NCI-H1092 (cell line): ENCODE measurements at places on chromosomes 1 and 21.

DNA sequence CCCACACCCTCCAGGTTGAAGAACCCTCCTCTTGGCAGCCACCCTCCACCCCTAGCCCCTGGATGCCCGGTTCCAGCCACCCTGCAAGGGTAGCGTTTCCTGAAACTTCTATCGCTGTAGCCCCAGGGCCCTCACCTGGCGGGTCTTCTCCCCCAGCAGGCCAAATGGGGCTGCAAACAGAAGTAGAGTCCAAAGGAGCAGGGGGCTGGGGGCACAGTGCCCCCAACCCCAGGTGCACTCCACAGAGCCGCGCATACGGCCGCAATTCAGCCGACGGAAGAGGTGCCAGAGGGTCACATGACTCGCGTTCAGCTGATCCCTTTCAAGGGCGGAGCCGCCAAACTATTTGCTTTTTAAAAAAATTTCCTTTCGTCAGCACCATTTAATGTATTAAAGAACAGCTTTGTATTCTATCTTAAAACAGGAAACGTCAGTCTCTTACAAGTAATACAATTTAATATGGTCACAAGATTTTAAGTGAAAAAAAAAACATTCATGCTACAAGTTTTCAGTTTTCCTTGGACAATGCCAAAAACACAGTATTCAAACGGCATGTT, at the start of gene GLMP:
GLMP (minus strand) TSS at position 289 of the 557 bp plus-strand sequence; CDS start at position 255, 34 bp downstream.
- DNase-seq: peak; percentile 16

DNA sequence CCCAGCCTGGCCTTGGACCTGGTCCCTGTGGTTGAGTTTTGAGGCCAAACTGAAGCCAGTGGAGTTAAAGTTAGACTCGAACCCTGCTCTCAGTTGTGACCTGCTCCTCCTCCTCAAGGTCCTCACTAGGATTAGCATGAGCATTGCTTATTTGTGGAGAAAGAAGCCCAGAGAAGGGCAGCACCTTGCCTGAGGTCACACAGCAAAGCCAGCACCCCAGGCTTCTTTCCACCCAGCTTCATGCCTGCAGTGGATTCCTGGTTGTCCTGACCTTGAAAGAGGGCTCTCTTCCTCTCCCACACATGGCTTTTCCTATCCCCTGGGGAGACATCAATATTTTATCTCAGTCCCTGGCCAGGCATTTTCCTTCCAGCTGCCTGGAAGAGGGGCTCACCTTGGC, 2.8 kb downstream of the LDLRAP1 start:
- no peak for DNase-seq

- no peak for DNase-seq
These were observed 50.5 kb downstream of the CASZ1 start for GRCh38 chr1:10745886-10746455.

DNA sequence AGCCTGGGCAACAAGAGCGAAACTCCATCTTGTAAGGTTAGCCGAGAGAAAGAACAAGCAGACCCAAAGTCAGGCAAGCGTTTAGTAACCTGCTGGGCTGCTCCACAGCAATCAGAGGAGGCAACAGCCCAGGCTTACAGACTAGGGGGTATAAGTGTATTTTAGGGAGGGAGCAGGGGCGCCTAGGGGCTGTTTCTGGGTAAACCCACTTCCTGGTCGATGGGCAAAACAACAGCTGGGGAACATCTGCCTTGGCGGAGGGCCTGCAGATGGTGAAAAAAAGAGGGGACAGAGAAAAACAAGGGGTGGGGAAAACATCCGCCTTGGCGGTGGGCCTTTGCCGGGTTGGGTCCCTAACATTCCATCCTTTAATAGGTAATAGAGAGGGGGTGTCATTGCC, 5.2 kb downstream of the TAS1R1 start:
- DNase-seq: no peak

- DNase-seq: no peak
These were observed 582 bp downstream of the SLC37A1 start for GRCh38 chr21:42513985-42514882.

DNA sequence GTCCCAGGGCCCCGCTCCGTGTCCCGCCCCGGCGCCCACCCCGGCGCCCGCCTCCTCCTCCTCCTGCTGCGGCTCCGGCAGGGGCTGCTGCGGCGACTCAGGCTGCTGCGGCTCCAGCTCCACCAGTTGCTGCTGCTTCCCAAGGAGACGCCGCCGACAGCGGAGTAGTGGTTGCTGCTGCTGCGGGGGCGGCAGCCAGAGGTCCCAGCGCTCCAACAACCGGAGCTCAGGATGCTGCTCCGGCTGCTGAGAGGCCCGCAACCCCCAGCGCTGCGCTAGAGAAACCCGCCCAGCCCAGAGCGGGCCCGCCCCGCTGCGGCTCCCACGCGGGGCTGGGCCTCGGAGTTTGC, 1.1 kb downstream of the CRCT1 start:
- no peak for DNase-seq

- DNase-seq: no peak
These were observed 187.8 kb downstream of the ETS2 start for GRCh38 chr21:38993561-38993960.

- no peak for DNase-seq
These were observed 86.5 kb downstream of the MAN1C1 start for GRCh38 chr1:25703041-25703440.

GRCh38 chr1:21663951-21664805, 5.0 kb downstream of the RAP1GAP start:
- DNase-seq: no peak

GRCh38 chr1:36100376-36100775, 11.7 kb downstream of the ADPRS start:
- DNase-seq: no peak

DNA sequence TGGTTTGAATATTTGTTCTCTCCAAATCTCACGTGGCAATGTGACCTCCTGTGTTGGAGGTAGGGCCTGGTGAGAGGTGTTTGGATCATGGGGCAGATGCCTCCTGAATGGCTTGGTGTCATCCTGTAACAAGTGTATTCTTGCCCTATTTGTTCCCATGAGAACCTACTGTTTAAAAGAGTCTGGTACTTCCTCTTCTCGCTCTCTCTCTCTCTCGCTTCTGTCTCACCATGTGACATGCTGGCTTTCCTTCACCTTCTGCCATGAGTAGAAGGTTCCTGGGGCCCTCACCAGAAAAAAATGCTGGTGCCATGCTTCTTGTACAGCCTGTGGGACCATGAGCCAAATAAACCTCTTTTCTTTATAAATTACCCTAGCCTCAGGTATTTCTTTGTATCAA, 8.4 kb upstream of the PAXBP1 start:
- DNase-seq: no peak

DNA sequence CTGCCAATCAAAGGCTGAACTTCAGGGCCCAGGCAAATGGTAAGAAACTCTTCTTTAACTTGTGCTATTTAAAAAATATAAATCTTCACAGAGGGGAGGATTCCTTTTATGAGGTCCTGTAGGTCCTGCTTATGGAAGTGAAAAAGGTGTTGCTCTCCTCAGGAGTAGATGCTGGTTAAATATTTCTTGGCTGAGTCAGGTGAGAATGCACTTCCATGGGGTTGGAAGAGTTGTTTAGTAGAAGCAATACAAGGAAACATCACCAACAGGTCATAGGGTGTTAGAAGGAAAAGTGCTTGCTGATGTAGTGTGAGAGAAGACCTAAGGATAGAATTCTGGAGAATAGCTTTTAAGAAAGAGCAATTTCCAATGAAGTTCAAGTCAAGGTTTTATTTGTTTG, 42.2 kb upstream of the ATP1A1 start:
- no peak for DNase-seq

- DNase-seq: no peak
These were observed 19.0 kb downstream of the IGSF21 start for GRCh38 chr1:18126616-18127015.

DNA sequence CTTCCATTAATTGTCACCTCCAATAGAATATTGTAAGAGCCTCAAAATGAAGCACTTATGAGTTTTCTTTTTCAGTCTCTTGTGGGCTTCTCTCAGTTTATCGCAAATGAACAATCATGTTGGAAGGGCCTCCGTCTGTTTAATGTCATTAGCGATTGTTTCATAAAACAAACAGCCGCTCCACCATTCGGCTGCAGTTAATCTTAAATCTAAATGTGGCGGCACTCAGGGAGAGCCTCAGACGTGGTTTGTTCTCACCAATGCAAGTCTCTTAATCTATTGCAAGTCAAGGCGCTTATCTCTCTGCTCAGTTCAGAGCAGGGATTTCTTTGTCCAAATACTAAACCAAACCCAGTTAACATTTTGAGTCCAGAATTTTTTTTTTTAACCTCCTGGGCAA, 34.9 kb upstream of the ESRRG start:
- no peak for DNase-seq

DNA sequence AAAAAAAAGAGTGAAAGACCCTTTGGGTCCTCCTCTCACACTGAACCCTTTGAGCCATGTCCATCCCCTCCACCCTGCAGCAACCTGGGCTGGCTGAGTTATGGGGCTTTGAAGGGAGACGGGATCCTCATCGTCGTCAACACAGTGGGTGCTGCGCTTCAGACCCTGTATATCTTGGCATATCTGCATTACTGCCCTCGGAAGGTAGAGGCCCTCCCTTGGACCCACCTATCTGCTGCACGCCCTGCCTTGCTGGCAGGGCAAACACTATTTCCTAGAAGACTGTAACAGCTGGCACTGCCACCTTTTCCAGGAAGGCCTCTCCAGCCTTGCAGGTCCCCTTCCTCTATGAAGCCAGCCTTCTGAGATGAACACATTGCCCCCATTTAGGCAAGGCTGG, 1.1 kb downstream of the SLC50A1 start:
- DNase-seq: no peak

DNA sequence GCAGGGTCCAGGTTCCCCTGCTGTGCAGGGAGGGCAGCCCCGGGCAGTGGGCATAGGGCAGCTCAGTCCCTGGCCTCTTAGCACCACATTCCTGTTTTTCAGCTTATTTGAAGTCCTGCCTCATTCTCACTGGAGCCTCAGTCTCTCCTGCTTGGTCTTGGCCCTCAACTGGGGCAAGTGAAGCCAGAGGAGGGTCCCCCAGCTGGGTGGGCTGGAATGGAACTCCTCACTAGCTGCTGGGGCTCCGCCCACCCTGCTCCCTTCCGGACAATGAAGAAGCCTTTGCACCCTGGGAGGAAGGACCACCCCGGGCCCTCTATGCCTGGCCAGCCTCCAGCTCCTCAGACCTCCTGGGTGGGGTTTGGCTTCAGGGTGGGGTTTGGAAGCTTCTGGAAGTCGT, 32.8 kb upstream of the LHX4 start:
- DNase-seq: no peak

DNA sequence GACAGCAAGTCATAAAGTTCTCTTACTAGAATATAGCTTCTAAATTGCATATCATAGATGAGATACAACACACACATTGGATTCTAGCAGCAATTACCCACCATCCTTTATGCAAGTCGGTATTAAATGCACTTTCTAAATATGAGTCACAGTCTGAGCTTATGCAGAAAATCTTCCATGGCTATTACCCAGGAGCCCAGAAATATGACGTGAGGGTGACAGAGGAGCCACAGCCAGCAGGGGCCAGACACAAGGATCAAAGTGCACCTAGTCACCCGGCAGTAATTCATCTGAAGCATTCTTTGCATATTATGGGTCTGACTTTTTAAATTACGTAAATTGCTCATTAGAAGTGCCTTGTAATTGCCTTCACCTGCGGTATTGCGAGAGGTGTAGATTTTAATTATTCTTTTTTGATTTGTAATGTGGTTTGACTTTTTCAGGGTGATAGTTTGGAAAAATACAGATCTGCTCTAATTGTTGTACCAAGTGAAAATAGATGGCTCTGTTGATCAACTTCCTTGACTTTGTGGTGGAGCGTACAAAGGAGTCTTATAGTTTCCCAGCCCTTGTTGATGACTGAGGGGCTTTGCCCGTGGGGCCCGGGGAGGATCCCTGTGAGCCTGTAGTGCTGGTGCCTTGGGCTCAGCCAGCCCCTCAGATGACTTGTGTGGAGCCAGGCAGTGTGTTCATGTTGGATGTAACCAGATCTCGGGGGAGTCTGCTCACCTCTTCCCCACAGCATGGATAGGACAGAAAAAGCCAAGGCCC, 470.0 kb upstream of the VAMP3 start:
- no peak for DNase-seq

DNA sequence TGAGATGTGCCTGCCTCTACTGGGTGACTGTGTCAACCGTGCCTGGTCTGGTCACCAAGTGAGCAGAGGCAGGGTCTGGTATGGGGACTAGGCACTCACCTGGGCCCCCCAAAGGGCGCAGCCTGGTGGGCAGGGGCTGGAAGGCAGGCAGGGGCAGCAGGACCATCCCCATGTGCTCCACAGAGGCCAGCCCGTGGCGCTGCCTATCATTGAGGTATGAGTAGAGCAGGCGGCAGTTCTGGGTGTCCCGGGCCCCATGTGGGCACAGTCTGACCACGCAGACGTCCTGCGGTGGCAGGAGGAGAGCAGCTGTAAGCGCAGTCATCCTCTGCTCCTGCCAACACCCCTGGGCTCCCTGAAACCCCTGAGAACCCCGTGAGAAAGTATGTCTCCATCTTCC, 23.7 kb downstream of the SPOCD1 start:
- DNase-seq: no peak

DNA sequence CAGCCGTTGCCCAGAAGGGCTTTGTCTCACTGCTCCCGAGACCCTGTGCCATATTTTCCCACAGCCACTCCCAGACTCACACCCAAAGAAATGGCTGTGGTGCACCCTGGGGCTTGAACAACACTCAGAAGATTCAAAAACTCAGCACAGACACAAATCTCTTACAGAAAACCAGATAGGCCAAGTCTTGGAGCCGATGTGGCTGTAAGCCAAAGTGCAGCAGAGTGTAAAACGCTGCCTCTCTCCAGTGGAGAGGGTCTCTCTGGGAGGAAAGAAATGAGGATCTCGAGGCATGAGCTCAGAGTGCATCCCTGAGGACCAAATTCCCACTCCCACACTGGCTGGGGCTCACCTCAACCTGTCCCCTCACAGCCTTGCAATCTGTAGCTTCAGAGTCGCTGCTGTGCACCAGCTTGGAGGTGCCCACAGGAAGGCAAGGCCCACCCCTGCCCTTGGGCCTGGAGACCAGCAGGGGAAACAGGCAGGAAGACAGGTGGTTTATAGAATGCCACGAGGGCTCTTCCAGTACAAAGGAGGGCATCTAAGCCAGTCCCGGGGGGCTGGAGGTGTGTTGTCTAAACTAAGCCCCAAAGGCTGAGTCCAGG, 171.3 kb upstream of the AJAP1 start:
- no peak for DNase-seq

GRCh38 chr1:204326771-204327300, 32.9 kb downstream of the PLEKHA6 start:
- DNase-seq: no peak

DNA sequence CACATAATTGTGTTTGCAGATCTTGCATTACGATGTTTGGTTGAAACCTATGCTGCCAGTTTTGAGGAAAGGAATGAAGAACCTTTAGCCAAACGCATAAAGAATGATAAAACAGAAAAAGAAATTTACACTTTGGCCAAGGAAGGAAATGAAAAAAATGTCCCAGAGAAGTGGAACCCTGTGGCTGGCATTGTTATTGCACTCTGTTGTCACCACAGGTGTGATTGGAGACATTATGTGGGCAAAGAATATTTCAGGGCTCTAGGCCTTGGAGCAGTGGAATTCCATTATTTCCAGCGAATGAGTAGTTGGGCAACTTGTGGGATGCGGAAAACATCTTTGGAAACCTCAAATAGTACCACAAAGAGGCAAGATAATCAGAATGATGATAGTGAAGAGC, 14.9 kb downstream of the TRMT13 start:
- no peak for DNase-seq

GRCh38 chr1:156090840-156091188, 8.5 kb upstream of the MEX3A start:
- peak; percentile 69 for DNase-seq
